ENCODE measurements at places on chromosomes 6 and 20. TPM values are rescaled to one million over a fixed set of nuclear protein-coding genes. Genes with fewer than 3 reads are reported as not detected.

Gene CALHM5
- total RNA-seq, result 8.7 TPM

Gene PDE10A
- total RNA-seq, result 89.7 TPM

Gene TNFRSF6B
- 0.65 TPM for total RNA-seq

Gene NUP153
- 14.2 TPM for total RNA-seq

Gene TAAR5
- not detected for total RNA-seq

Gene FHL5
- not detected for total RNA-seq

Gene CDS2
- 20.1 TPM for total RNA-seq

Gene GLP1R
- total RNA-seq, result not detected

Gene PLG
- not detected for total RNA-seq

Gene PRDM13
- not detected for total RNA-seq

Gene SMLR1
- total RNA-seq, result not detected

Gene CCN6
- not detected for total RNA-seq

Gene PAK1IP1
- 14.1 TPM for total RNA-seq

All from smooth muscle cell of bladder (primary cell).